ENCODE measurements at places on chromosomes 1 and 21. TPM values are rescaled to one million over a fixed set of nuclear protein-coding genes. Genes with fewer than 3 reads are reported as not detected.

FMO2 gene
- total RNA-seq = 0.22 TPM

CFHR2 gene
- total RNA-seq = not detected

PDPN gene
- 0.11 TPM for total RNA-seq

NFASC gene
- 0.04 TPM for total RNA-seq

DNA sequence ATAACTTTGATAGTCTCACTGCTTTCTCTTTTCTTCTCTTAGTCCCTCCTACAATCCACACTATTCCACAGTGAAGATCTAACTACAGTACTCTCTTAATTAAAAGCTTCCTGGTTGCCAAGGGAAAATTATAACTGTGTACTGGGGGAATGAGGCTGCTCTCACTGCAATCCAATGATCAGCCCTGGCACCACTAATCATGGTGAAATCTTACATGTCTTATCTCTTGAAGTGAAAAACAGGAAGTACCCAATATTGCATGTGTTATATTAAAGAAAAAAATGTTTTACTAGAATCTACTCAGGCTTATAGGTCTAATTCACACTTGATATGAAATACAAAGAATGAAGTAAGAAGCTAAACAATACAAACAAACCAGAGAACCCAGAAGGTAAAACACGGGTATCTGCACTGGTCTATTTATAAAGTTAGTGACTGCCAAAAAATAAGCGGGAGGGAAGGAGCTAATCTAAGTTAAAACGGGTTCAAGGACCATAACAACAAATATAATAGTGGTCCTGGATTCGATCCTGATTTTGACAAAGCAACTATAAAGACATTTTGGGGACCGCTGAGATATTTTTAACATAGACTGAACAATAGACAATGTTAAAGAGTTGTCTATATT, 57.5 kb downstream of the RGS2 start:
- no peak for DNase-seq

Data from K562 (cell line).